Stimulated activated CD8-positive, alpha-beta memory T cell treated with anti-CD3 and anti-CD28 coated beads, Interleukin-7, amount 100 ng/mL, for 1 hour (primary cell): ENCODE measurements at places on chromosomes 3 and 15.

GRCh38 chr15:101048581-101049030, 129.4 kb downstream of the LRRK1 start:
- DNase-seq = no peak

DNA sequence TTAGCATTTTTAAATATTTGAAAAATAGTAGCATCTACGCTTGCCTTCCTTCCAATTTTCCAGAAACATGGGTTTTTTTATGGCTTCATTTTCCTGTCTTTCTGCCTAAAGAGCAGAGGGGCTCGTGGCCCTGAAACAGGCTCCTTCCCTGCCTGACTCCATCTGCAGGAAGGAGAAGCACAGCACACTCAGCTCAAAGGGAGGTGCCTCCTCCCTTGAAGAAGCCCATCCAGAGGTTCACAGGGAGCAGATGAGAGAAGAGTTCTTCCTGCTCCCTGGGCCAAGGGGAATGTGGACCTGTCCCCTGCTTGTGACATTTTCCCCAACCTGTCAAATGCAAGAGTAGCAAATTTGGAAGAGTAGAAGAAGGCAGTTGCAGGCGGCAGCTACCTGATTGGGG, 55.8 kb downstream of the BBX start:
- DNase-seq = no peak

DNA sequence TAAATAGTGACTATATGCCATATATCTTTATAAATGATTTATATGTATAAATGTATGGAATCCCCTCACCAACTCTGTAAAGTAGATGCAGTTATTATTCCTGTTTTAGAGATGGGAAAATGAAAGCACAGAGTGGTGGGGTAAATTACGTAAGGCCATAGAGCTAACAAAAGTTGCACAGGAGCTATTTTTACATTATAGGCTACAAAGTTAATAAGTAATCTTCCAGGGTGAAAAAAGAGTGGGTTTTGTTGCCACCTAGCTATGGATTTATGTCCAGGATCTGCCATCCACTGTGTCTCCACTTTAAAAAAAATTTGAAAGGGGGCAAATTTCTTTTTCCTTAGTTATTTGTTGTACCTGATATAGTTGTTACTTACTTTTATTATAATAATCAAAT, 235.7 kb downstream of the MCTP2 start:
- DNase-seq = no peak

DNA sequence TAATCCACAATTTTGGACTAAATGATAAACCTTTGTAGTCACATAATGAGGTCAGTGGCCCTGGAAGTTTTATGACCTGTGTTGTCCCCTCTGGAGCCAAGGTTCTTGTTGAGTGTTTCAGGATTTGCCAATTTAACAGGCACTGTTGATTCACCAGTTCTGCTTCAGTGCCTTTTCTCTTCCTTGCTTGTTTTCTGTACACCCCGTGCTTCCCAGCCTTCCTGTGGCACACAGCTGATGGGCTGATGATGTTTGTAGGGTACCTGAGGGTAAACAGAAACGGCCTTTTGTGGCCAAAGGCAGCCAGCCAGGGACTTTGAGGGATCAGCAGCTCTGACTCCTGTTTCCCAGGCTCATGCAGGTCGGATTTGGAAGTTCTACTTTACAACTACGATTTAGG, 13.3 kb downstream of the GYG1 start:
- no peak for DNase-seq

DNA sequence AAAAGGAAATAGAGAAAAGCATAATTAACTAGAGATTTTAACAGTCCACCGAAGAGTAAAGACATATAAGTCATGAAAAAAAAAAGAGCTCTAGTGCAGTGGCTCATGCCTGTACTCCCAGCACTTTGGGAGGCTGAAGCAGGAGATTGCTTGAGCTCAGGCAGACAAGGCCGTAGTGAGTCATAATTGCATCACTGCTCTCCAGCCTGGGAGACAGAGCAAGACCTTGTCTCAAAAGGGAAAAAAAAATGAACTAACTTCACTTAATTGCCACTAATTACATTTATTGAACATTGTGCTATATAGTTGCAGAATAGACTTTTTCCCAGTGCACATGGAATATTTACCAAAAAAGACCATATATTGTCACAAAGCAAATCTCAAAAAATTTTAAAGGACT, 221.8 kb downstream of the CBLB start:
- no peak for DNase-seq

- no peak for DNase-seq
Measured at GRCh38 chr3:97232393-97233034, 418.1 kb downstream of the EPHA6 start.

DNA sequence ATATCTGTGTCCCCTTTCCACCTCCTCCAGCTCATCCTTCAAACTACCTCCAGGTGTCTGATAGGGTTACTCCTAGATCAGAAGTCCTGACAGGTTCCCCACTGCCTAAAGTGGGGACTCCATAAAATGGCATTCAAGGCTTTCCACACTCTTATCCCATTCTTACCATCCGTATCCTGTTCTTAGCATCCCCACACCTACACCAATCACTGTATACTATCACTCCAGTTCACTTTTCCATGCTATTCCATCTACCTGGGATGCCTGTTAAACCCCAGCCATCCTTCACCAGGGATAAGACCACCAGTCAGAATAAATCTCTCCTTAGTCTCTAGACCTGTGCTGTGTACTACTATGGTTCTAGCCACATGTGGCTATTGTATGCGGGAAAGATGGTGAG, 19.1 kb downstream of the SSR3 start:
- DNase-seq = no peak

- DNase-seq = no peak
Measured at GRCh38 chr3:171986176-171986575, 53.2 kb upstream of the FNDC3B start.

- DNase-seq = no peak
Measured at GRCh38 chr3:109339197-109339596, 1.9 kb upstream of the DPPA4 start.

DNA sequence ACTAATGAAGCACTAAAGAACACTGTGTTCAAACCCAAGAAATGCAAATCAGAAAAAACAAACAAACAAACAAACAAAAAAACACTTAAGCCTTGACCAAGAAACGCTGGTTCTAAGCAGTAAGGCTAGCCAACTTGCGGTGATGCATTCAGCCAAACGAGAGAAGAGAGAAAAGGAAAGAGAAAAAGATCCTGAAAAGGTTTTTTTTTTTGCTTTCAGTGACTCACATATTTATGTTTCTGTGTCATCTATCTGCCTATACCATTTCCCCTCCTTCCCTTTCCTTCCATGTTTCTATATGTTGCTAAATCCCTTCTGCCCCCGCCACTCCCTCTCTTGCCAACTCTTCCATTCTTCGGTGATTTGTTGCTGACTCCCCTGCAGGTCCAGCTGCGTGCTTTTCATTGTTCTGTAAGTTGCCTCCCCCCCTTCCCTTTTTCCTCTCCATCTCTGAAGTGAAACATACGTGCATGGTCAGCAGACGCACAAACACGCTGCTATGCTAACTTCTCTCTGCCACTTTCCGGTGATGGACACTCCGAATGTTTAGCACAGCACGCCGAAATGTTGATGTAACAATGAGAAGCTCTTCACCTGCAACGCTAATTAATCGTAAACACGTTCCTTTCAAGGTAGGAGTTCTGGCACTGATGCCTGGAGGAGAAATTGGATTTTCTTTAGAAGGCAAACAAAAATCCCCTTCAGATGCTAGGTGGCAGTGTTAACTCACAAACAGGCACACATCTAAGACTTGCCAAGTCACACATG, 154.4 kb downstream of the TUSC7 start:
- DNase-seq = no peak

- no peak for DNase-seq
Measured at GRCh38 chr3:158127250-158128219, 17.6 kb downstream of the RSRC1 start.

GRCh38 chr3:136008732-136009470, 43.4 kb downstream of the PPP2R3A start:
- no peak for DNase-seq

DNA sequence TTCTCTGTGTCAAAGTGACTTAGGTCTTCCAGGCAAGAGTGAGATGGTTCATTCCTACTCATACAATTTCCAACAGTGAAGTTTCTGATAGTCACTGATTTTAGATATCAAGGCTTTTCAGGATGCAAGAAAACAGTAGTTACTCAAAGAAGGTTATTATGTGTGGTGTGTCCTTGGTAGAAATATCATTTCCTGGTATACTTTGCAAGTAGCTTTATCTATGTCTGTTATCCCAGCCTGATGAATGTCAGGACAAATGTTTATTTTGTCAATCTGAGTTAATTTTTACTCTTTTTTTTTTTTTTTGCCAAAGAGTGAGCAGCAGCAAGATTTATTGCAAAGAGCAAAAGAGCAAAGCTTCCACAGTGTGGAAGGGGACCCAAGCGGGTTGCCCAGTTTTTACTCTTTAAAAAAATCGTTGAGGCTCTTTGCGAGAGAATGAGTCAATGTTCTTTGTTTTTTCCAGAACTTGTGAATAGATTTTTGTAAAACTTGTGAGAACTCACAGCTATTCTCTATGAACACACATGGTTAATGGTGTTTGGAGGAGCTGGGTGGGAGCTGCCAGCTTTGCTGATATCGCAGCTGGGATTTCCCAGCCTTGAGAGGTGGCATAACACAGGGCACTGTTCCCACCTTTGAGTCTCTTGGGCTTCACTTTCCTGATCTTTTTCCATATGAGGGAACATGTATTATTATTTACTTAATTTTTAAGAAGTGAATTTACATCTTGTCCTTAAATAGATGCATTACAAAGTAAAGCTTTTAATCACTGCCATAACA, 51.9 kb downstream of the SV2B start:
- no peak for DNase-seq

DNA sequence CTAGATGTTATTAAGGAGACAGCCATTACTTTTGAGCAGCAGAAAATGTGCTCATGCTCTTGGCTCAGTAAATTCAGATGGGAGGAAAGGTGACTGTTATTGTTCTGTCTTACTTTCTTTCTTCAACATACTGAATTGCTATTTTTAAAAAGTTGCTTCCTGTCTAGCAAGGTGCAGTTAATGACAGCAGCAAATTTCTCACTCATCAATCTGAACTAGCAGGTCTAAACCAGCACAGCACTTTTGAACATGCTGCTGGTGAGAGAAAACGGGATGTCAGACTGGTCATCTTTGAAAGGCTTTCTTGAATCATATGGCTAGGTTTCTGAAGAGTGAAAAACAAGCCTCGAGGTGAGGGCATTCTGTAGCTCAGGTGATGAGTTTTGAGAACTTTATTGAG, 384.7 kb downstream of the MFSD1 start:
- no peak for DNase-seq

GRCh38 chr3:128199110-128199509, 45.8 kb downstream of the EEFSEC start:
- DNase-seq = no peak

GRCh38 chr3:193214445-193214844, 26.6 kb upstream of the PLAAT1 start:
- no peak for DNase-seq

DNA sequence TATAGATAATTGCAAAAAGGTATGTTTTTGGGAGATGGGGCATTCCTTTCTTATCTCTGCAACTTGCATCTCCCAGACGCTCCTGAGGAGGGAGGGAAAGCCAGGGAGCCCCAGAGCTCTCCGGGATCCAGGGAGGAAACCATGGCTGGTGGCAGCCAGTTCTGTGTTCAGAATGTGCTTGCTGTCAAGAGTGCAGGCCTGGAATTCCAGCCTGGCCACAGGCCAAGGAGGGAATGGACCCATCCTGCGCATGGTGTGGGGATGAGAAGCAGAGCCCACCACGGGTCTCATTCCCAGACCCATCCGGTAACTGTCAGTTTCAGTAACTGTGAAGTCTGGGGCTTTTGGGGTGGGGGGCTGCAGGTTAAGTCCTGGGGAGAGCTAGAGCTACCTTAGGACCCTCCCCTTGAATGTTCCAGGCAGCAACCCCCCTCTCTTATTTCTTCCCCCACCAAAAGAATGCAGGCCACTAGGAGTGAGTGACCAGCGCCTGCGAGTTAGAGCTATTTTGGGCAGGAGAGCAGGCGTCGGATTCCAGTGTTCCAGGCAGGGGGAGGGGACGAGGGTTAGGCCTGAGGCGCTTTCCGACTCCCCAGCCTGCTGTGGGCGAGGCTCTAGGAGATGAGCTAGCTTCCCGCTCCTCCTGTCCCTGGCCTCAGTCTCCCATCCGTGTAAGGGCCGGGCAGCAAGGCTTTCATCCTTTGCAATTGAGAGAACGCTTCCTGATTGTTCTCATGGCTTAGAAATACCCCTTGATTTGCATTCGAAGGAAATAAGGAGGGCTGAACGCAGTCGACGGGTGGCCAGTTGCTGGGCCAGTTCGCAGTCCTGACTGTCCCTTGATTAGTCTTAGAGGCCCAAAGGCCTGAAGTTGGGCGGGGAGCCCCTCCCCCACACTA, 781 bp upstream of the DAG1 start:
- no peak for DNase-seq

GRCh38 chr15:40048211-40048792, 9.3 kb upstream of the SRP14 start:
- DNase-seq = no peak

GRCh38 chr3:2714834-2715233, 395.3 kb downstream of the IL5RA start:
- no peak for DNase-seq

- DNase-seq = no peak
Measured at GRCh38 chr15:85477730-85478129, 97.3 kb downstream of the AKAP13 start.

GRCh38 chr15:89116404-89116803, 28.1 kb downstream of the ABHD2 start:
- no peak for DNase-seq

DNA sequence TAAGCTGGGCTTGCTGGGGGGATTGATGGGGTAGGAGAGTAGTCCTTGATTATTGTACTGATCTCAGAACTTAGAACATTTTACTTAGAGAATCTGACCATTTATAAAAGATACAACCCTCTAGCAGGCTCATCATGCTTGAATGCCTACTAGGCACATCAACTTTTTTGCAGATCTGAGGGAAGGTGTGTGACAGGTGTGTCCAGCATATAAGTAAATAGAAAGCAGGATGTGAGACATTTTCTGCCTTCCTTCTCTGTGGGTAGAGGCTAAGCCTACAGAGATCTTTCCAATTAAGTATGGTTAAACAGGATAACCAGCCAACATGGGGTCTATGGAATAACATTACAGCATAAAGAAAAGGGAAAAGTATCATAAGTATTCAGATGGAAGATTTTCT, 159.1 kb downstream of the AKAP13 start:
- no peak for DNase-seq

- DNase-seq = no peak
Measured at GRCh38 chr15:72850833-72851232, 67.3 kb upstream of the ADPGK start.

GRCh38 chr3:23835802-23836201, 30.0 kb downstream of the UBE2E1 start:
- no peak for DNase-seq

GRCh38 chr3:115513416-115513800, 109.9 kb upstream of the GAP43 start:
- no peak for DNase-seq

DNA sequence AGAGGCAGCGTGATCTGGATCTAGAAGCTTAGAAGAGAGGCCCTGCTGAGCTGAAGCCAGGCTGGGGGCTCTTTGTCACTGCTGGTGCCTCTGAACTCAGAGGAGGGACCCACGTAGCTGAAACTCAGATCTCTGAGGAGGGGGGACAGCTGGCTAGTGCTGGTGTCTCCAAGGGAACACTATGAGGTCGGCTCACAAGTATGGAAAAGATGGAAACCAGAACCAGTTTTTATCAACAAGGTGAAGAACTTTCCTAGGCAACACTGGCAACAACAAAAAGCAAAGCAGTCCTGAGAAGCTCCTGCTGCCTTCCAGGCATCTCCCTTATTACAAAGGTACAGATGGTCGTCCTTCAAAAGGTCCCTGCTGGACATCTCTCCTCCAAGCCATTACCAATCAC, 27.0 kb upstream of the FSTL1 start:
- DNase-seq = no peak
